Spleen (tissue), 13 donors: ENCODE measurements at places on chromosomes 3 and 15. TPM values are rescaled to one million over a fixed set of nuclear protein-coding genes. Genes with fewer than 3 reads are reported as not detected.

GRCh38 chr15:25728816-25729215 lies 134.3 kb downstream of the ATP10A start:
- peak; percentile 62 for DNase-seq

DNA sequence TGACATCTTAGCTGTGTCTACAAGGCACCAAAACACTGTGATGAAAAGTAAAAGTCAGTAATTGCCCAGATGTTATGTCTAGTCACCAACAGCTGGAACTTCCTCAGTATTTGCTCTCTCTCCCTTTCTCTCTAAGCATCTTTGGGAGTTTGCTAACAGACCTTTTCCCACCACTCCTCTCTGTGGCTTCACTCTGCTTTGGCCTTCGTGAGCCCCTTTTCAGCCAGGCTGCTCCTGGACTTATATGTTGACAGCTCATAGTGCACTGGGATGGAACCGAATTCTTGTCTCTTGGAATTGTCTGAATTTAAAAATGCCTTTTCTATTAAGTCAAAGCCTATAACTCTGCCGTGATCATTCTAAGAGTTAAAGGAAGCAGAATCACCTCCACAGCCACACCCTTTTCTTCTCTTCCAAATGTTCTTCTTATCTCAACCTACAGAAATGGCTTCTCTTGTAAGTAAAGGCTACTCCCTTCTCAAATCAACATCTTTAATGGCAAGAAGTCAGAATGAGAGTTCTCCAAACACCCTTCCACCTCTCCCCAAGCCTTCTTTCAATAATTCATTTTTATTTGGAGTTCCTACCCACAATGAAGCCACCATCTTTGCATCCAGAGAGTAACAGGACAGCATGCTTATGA lies 17.2 kb upstream of the FOXP1 start:
- DNase-seq, result no peak

- no peak for DNase-seq
Measured at GRCh38 chr3:72150634-72151412, 365.9 kb upstream of the PROK2 start.

DNA sequence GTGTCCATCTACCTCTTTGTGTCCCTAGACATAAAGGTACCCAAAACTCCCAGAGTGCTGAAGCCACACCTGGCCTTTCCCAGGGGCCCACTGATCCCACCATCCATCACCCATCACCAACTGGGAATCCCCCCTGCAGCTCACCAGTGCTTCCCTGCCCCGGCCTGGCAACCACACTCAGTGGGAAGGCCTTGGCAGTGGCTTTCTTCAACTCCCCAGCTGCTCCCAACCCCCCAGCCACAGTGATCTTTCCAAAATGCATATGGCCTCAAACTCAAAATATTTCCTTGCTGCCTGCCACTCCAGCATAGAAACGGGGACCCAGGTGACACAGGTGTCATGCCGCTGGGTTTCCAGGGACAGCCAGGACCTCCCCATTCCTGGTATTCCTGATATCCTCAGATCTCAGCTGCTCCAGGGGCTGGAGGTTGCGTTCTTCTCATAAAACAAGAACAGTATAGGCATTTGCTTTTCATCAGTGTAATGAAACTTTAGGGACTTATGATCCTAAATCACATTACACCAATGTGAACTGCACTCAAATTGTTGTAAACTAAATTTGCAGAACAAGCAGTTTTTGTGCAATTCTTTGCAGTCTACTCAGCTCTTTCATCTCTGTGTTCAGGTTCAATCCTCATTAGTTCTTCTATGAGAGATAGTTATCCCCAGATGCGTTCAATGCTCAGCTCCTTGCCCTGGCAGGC lies 1.3 kb downstream of the OCA2 start:
- no peak for DNase-seq

DNA sequence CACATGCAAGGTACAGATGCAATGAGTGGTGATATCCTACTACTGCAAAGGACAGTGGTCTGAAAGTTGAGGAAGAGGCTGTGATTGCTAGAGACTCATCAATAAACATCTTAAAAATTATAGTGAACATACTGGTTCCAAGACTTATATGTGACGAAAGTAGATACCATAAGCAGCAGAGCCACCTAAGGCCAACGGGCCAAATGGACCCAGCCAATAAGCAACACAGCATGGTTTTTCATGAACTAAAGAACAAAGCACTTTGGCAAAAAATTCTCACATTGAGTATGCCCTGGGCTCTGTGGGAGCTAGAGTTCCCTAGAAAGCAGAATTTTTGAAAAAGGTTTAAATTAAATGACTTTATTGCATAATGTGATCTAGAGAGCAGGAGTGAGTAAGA lies 272.1 kb downstream of the SI start:
- no peak for DNase-seq

CCDC39 gene
- not detected for total RNA-seq

- DNase-seq, result no peak
Measured at GRCh38 chr3:18609187-18609586, 184.0 kb upstream of the SATB1 start.
